ENCODE measurements at places on chromosomes 5 and 9.

DNA sequence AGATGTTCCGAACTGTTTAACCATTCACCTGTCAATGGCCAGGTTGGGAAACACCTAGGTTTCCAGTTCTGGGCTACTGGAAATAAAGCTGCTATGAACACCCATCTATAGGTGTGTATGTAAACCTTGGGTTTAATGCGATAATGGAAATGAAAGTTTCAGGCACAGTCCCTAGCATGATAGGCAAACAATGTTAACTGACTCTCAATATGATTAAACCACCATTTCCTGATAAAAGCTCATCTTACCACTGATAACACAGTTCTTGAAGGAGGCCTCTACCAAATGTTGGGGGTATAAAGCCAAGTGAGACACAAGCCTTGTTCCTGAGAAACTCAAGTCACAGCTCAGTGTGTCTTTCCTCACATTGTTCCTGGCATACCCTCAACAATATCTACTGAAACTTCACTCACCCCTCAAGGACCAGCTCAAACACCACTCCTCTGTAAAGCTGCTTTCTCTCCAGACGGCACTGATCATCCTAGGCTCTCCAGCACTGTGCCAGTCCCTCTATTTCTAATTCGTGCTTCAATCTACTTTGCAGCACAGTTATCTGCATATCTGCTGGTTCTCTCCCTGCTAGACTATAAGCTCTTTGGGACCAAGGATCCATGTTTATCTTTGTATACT is 15.8 kb downstream of the RAB14 start:
- DNase-seq = no peak

DNA sequence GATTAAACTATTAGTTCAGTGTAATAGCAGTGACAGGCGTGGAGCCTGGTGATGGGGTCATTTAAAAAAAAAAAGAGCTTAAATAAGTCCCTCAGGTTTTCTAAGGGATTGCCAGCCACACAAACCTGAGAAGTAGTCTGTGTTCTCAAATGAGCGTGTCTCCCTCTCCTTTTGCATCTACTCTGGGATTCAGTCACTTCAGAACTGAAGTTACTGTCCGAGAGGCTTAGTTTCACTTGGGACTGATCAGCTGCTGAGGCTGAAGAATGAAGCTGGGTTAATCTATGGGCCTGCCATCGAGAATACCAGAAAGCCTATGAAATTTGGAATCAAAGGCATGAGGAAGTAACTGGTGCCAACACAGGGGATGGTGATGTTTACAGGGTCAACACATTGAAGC is 310.1 kb downstream of the ADAMTS6 start:
- no peak for DNase-seq

DNA sequence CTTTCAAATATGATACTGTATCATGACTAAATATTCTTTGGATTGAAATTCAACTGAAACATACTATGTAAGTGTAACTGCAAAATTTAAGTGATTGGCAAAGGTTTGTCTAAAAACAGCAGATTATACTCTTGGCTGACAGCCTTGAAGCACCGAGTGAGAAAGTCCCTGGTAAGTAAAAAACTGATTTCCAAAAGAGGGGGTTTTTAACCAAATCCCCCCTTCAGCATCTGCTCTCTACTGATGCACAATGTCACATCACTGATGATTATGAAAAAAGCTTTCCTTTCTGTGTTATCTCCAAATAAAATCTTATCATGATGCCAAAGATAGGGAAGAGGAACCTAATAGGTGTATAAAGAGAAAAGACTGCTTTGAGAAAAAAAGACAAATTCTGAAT is 141.0 kb downstream of the MEF2C start:
- DNase-seq = no peak

GRCh38 chr9:135580664-135581380 is 19.3 kb downstream of the PAEP start:
- DNase-seq = no peak

GRCh38 chr5:81235287-81236072 is 2.4 kb downstream of the CKMT2 start:
- no peak for DNase-seq

Data from effector memory CD4-positive, alpha-beta T cell (primary cell).